Activated T-cell treated with anti-CD3 and anti-CD28 coated beads for 48 hours (primary cell): ENCODE measurements at places on chromosomes 3 and 15.

DNA sequence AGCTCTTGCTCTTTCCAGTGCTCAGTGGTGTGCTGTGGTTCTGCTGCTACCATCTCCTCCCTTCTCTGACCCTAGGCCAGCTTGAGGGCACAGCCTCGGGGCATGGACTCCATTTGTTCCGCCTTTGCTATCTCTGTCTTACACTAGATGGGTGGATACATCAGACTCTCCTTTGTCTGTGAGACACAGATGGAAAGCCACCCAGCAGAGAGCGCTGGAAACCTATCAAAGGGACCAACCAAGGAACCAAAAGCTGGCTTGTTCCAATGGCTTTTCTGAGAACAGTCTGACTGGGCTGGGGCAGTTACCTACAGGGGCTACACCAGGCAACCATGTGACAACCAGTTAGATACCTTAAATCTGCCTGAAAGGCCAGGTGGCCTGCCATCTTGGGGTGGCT, 63.8 kb downstream of the NPTN start:
- no peak for DNase-seq

GRCh38 chr3:153370680-153371079, 208.7 kb downstream of the RAP2B start:
- DNase-seq, result no peak

DNA sequence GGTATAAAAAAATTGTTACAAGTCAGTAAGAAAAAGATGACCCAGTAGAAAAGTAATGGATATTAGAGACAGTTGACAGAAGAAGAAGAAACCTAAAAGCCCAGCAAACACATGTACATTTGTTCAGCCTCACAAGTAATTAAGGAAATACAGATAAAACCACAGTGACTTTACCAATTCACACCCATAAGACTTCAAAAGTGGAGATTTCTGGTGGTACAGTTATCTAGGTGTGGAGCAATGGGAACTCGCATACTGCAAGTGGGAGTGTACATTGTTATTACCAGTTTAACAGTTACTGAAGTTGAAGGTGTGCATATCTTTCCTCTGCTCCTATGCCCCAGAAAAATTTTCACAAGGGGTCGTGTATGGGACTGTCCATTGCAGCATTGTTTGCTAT, 18.1 kb upstream of the MAPKBP1 start:
- no peak for DNase-seq

GRCh38 chr3:142274908-142275307, 49.5 kb upstream of the GK5 start:
- no peak for DNase-seq

GRCh38 chr3:172903642-172904320, 153.3 kb downstream of the ECT2 start:
- DNase-seq, result no peak

GRCh38 chr3:72482589-72483321, 365.5 kb downstream of the SHQ1 start:
- peak; percentile 84 for DNase-seq

- DNase-seq, result no peak
These were observed 326.5 kb upstream of the ZNF717 start for GRCh38 chr3:76111808-76112207.

- DNase-seq, result no peak
These were observed 39.8 kb downstream of the CACNA1D start for GRCh38 chr3:53534216-53534615.
